Sciatic nerve (tissue), 2 donors: ENCODE measurements at places on chromosomes 12 and 14. TPM values are rescaled to one million over a fixed set of nuclear protein-coding genes. Genes with fewer than 3 reads are reported as not detected.

Gene NUAK1
- total RNA-seq, result 38.6 TPM

Gene EVL
- 87.2 TPM for total RNA-seq

DNA sequence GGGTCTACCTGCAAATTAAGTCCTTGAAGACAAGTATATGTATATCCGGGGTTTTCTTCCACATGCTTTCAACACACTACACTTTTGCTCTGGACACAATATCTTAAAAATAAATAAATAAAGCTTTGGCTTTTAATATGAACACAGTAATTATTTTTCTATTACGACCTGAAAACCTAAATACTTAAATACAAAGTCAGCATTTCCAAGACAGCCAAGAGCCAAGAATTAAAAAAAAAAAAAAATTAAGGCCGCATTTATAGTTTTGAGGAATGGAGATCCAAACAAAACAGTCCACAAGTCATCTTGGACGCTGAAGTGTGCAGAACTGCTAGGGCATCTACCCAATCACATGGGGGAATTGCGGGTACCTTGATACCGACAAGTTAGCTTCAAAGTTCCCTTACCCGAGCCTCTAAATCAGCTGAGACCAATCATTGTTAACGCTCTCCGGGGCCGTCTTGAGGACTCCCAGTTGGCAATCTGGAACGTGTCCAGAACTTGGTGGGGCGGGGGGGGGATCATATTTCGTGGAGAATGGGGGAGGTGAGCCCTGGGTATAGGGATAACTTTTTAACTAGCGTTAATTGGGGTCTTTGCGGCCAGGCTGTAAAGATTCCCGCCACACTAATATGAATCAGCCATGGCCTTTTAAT is 731 bp upstream of the PCNX4 start:
- DNase-seq, result peak; percentile 67

DNA sequence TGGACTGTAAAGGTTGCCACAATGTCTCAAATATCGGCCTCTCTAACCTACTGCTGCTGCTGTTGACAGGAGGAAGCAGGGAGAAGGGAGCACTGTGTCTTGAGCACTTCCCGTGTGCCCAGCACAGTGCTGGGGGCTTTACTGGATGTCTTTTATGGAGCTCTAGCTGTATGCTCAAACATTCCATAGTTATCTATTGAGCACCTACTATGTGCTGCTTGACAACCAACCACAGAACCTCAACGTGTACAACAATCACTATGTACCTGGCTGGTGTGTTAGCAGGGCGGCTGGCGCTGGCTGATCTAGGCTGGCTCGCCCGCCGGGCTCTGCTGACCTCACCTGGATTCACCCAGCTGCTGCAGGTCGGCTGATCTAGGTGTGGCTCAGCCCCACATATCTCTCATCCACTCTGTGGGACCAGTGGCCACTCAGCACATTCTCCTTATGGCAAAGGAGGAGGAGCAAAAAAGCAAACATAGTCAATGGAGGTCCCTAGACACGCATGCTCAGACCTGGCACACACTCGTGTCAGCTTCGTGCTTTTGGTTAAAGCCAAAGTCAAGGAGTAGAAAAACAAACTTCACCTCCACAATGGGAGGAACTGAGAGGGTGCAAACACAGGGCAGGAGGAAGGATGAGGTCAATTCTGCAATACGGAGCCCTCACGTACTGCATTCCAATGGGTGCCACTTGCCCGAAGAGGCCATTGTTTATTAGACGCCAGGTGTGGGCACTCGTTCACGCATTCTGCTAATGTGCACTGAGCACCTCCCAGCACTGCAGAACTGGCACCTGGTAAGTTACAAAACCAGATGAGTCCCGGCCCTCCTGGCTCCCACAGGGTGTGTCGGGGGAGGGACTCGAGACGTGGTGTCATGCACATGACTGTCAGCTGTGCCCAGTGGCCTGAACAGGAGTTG is 147.2 kb downstream of the SCARB1 start:
- DNase-seq, result no peak
